ENCODE measurements at places on chromosomes 3 and 15. TPM values are rescaled to one million over a fixed set of nuclear protein-coding genes. Genes with fewer than 3 reads are reported as not detected.

Gene POLG
- total RNA-seq, result 69.8 TPM

Gene RPL39L
- total RNA-seq, result 11.3 TPM

Gene TTLL13
- total RNA-seq, result not detected

Gene RASGRP1
- under 0.01 TPM for total RNA-seq

Gene PAQR5
- total RNA-seq, result 0.15 TPM

Gene GOLGA6A
- not detected for total RNA-seq

Gene COL8A1
- total RNA-seq, result 7.8 TPM

Gene MESP1
- total RNA-seq, result 0.15 TPM

Gene CTXND1
- total RNA-seq, result not detected

Gene CHST14
- total RNA-seq, result 8.1 TPM

Gene C3orf20
- total RNA-seq, result under 0.01 TPM

Gene CNTN6
- total RNA-seq, result not detected

Gene CHRNA7
- 0.23 TPM for total RNA-seq

Gene LHFPL4
- total RNA-seq, result not detected

Gene NANOGP8
- total RNA-seq, result not detected

Gene WDR53
- 8.9 TPM for total RNA-seq

Gene HHATL
- not detected for total RNA-seq

Gene SLC27A2
- not detected for total RNA-seq

Gene CAND2
- total RNA-seq, result 4.8 TPM

Gene BSN
- under 0.01 TPM for total RNA-seq

Gene SELENOT
- 128 TPM for total RNA-seq

Gene MAP1A
- 31.1 TPM for total RNA-seq

Gene ELP6
- 32.2 TPM for total RNA-seq

All from smooth muscle cell of the coronary artery (primary cell).